Stimulated activated CD4-positive, alpha-beta T cell treated with anti-CD3 and anti-CD28 coated beads, Interleukin-1b, Interleukin-23, amount 100 ng/mL, for 1 hour (primary cell): ENCODE measurements at places on chromosomes 6 and 20.

DNA sequence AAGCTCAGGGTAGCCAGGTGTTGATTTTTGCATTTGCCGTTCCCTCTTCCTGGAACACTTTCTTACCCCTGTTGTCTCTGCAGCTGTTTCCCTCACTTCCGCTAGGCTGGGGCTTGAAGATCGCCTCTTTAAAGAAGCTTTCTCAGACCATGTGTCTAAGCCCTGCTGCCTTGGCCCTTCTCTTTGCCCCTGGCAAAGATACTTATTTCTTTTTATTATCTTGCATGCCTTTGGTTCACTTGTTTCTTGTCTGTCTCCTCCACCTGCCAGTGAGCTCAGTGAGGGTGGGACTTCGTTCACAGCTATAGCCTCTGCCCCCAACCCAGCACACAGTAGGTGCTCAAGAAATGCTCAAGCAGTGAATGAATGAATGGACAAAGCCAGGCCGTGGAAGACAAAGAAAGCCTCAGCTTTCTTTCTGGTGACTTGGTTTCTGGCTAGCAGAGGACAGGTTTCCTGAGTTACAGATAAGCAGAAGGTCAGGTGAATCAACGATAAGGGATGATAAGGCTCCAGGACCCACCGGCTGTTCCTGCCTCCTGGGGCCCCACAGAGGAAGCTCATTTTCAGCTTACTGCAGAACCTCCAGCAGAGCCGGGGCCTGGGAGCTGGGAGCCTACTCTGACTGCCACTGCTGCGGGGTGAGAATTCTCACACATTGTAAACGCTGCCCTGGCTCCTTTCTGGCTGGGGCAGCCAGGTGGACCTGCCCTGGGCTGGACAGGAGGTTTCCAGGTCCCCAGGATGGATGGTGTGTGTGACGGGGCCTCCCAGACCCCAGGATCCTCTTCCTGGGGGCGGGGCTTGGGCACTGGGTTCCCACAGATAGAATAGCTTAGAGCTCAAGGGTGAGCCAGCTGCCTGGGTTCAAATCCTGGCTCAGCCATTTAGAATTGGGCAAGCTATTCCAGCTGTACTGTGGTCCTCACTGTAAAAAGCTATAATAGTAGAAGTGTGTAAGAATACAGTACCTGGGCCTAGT is 29.8 kb downstream of the SNAI1 start:
- no peak for DNase-seq

- peak; percentile 35 for DNase-seq
Measured at GRCh38 chr6:31680226-31681134, at the start of gene LY6G5C. Gene LY6G5C (minus strand): TSS chr6:31681067. CDS start chr6:31680373, 694 bp downstream.

DNA sequence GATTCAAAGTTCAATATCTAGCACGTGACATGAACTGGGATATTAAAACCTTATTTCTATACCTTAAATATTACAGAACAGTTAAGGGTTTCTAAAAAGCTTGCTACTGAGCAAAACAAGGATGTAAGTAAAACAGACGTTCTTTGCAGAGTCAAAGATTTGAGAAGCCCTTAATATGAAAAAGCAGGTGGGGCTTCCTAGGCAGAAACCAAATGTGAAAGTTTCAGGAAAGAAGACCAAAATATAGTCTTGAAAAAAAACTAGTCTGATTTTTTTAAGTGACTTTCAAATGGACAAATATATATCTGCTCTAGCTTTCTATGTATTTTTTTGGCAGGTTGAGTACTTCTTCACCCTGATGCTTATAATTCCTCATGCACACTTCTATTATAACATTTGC is 63.2 kb downstream of the TNFRSF21 start:
- no peak for DNase-seq

DNA sequence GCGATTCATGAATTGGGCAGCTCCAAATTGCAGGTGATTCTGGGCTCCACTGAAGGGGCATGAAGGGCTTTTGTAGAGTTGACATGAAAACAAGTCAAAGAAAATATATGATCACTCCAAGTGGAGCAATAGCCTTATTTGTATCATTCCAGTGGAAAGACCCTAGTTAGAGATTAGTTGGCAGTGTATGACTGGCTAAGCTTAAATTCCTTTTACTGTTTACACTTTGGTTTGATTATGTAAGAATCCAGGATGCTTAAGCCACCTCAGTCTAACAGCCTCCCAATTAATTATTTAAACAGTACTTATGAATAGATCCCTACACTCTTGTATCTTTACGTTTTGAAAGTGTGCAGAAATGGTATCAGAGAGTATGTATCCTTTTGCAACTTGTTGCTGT is 712.4 kb downstream of the KIF16B start:
- no peak for DNase-seq

GRCh38 chr20:46346770-46347169 is 38.5 kb upstream of the CDH22 start:
- no peak for DNase-seq

GRCh38 chr6:1613346-1613687 is 3.6 kb downstream of the FOXC1 start:
- no peak for DNase-seq

GRCh38 chr6:12185081-12185673 is 105.0 kb upstream of the EDN1 start:
- no peak for DNase-seq

GRCh38 chr6:127436578-127437110 is 22.5 kb downstream of the KIAA0408 start:
- DNase-seq: no peak

GRCh38 chr20:2624190-2624589 is 28.2 kb upstream of the NOP56 start:
- no peak for DNase-seq

DNA sequence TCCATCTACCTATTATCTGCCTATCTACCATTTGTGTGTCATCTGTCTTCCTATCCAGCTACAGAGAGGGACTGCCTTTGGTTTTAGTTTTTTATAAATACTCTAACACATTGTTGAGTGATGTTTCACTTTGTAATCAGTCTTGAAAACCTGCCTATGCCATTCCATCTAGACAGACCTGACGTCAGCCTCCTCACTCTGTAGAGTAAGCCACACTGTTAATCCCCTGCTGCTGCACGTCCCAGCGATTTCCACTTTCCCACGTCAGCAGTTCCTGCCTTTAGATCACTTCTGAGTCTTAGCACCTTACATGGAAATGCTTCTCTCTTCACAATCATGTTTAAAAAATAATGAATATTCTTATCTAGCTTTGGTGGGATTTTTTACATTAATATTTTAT is 54.8 kb downstream of the PLG start:
- DNase-seq: no peak

- DNase-seq: no peak
Measured at GRCh38 chr6:10972196-10972595, 71.9 kb downstream of the ELOVL2 start.

GRCh38 chr20:36493801-36494114 is 47.6 kb upstream of the MYL9 start:
- no peak for DNase-seq

GRCh38 chr6:150435832-150436231 is 67.0 kb downstream of the IYD start:
- no peak for DNase-seq

DNA sequence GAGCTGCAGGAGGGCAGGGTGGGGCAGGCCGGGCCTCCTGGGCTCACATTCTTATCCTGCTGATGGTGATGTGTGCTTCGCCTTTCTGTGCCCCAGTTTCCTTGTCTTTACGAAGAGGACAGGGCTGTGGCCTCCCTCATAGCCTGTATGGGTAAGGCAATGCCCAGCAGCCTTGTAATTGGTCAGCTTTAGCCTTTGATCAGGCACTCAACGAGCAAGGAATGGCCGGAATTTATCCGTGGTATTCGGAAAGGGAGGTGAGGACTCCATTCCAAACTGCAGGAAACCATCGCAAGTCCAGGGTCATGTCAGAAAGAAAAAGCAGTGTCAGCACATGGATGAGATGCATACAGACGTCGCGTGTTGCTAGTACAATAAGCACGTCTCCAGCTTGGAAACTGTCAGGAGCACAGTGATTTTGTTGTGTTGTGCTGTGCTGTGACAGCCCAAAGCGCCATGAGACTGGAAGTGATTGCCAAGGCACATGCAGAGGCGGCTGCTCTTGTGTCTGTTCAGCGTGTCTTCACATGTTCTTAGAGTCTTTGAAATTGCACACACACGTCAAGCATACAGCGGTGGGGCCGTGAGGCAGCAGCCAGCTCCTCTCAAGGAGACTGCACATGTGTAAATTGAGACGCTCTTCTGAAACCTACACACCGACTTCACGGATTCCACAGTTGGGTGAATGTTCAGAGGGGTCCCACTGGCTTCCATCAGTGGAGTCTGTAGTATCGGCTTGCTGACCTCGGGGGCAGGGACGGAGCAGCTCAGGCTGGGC is 6.2 kb downstream of the SS18L1 start:
- DNase-seq: no peak

DNA sequence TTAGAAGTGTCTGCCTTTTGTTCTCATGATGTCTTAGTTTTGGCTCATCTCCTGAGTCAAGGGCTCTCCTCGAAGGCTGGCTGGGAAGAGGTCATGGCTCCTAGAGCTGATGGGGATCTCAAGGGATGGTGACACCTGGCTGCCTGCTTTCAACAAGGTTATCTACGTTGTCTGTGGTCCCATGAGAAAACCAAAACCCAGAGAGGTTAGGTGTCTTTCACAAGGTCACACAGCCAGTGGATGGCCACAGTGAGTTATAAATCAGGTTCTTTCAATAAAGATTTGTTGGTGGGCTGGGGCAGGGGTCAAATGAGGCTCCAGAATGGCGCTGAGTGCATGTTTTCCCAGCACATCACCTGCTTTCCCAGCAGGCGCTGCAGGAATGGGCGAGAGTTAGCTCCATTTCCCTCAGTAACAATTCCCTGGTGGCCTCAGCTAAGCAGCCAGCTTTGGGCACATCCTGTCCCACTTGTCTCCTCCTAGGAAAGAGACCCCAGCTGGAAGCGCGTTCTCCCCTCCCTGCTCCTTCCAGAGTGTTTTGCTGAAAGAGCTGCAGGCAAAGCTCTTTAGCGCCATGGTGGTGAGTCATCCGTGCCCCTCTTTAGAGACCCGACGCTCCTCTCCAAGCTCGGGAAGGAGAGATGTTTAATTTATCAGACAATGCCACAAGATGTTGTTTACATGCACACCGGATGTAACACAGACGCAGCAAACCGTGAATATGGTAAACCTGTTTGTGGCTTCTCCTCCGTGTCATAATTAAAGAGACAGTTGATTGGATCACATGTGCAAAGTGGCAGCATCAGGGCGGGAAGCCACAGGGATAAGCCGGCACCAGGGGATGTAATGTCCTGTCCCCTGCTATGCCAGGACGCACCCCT is 109.7 kb downstream of the LRFN2 start:
- DNase-seq: no peak

DNA sequence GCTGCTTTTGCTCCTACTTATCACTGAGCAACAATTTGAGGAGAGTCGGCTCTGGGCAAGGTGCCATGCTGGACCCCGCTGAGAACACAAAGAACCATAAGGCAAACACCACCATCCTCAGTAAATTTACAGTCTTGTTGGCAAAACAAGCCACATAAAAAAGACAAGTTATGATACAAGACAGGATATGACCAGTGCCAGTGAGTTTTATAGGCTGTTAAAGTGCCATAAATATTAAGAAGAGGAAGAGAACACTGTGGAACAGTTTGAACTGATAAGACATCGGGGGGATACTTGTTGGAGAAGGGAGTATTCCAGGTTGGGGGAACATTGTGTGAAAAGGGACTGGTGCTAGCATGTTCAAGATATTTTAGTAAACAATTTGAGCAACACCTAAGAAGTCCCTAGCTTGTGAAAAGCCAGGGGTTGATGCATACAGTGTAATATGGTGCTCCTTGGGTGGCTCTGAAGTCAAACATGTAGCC is 25.3 kb upstream of the RIPOR2 start:
- no peak for DNase-seq

DNA sequence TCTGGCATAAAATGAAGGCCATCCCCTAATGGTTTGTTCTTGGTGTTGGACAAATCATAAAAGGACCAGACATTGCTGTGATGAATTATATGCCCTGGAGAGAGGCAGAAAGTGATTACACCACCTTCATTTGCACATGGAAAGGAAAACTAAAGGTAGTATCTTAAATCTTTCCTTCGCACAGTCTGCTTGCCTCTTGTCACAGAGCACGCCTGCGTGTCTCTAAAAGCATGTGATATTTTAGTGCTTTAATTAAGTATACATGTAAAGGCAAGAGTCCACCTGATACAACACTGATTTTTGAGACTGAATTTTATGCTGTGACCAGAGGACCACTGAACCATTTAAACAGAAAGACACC is 28.8 kb upstream of the PLAGL1 start:
- DNase-seq: no peak

- DNase-seq: no peak
Measured at GRCh38 chr20:23270382-23270911, 80.1 kb upstream of the NXT1 start.

- no peak for DNase-seq
Measured at GRCh38 chr20:59632541-59633113, 28.3 kb downstream of the PHACTR3 start.

GRCh38 chr6:160042788-160043301 is 74.0 kb downstream of the IGF2R start:
- DNase-seq: no peak

DNA sequence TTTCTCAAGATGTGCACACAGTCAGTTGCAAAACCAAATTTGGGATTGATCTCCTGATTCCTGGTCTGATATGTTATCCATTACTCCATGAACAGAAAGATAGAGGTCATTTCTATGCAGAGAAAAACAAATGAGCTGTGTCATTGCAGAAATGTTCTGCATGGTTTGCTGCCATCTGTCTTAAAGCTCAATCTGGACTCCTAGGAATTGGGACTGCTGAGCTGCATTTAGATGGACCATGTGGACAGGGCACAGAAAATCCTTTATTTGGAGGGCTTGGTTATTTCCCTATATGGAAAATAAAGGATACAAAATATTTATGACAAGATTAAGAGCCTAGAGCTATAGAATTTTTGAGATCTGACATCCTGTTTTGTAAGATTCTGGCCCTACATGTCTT is 91.3 kb downstream of the ADGRB3 start:
- DNase-seq: no peak

DNA sequence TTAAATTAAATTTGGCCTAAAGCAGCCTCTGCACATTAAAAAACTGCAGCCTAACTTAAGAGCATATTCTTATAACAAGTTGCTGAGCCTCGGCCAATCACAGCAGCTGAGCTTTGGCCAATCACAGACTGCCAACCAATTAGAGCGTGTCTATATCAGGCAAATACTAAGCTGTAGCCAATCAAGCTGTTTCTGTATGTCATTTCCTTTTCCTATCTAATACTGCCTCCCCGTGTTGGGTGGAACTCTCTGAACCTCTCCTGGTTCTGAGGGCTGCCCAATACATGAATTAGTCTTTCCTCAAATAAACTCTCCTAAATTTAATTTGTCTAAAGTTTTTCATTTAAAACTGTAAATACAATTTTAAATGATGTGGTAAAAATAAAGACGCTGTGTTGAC is 3.9 kb upstream of the TMEM244 start:
- DNase-seq: no peak

DNA sequence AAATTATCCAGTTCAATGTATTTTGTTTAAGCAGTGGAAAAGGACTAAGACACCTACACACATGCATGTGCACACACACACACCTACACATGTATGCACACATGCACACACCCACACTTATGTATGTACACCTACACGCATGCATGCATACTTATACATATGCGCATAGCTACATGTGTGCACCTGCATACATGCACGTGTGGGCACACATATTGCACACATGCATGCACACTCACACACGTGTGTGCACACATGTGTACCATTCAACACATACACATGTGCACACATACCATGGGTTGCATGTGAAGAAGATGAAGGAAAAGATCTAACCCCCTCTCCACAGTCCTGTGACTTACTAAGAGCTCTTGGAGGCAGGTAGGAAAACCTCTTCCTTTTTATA is 122.0 kb upstream of the MAFB start:
- no peak for DNase-seq

GRCh38 chr6:33288141-33288920 is 708 bp downstream of the WDR46 start:
- DNase-seq: no peak

GRCh38 chr6:16901306-16901705 is 140.0 kb upstream of the ATXN1 start:
- DNase-seq: no peak
